Motor neuron (in vitro differentiated cells): ENCODE measurements at places on chromosomes 5 and 9.

GRCh38 chr9:99109522-99109921, 4.6 kb downstream of the TGFBR1 start:
- no peak for ATAC-seq

DNA sequence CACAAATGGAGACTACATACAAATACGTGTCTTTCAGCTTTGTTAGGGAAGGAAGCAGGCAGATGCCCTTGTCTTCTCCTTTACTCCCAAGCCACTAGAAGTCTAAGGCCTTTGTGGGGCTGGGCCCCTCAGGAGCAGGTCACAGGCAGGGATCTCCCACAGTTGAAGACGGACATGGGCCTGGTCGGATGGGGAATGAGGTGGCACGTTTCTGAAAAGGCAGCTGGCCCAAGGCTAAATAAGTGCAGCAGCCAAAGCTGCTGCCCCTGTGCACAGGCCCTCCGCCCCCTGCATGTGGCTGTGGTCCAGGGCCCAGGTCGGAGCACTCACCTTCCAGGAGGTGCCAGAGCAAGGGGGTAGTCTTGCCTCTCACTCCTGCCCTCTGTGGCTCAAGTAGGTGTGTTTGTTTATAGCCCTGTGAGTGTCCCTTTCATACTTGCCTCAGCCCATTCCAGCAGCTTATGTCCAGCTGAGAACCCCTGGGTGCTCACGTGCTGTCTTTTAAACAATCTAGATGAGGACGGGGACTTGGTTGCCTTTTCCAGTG, 1.8 kb downstream of the SQSTM1 start:
- no peak for ATAC-seq

DNA sequence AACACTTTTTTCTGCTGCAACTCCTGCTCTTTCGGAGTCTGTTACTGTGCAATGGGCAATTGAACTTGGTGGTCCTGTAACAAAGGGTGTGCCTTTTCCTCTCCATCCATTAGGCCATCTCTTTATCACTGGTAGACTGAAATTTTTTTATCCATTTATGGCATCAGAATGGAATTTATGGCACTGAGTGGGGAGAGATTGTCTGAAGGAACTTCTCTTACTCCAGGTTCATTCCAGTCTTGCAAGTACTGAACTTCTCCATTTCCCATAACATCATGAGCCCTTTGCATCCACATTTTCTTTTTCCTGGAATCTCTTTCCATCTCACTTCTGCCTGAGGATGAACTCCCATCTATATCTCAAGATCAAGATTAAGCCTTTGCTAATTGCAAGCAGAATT, 10.0 kb downstream of the SLC46A2 start:
- no peak for ATAC-seq

- ATAC-seq: no peak
Observed at GRCh38 chr5:88952344-88952743, 69.4 kb upstream of the MEF2C start.

DNA sequence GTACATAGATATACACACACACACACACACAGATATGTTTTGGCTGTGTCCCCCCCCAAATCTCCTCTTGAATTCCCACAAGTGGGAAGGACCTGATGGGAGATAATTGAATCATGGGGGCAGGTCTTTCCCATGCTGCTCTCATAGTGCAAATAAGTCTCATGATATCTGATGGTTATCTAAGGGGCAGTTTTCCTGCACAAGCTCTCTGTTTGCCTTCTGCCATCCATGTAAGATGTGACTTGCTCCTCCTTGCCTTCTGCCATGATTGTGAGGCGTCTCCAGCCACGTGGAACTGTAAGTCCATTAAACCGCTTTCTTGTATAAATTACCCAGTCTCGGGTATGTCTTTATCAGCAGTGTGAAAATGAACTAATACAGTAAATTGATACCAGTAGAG, 15.9 kb upstream of the ALDOB start:
- ATAC-seq: no peak

- no peak for ATAC-seq
Observed at GRCh38 chr5:5767286-5767928, 344.9 kb downstream of the ICE1 start.

DNA sequence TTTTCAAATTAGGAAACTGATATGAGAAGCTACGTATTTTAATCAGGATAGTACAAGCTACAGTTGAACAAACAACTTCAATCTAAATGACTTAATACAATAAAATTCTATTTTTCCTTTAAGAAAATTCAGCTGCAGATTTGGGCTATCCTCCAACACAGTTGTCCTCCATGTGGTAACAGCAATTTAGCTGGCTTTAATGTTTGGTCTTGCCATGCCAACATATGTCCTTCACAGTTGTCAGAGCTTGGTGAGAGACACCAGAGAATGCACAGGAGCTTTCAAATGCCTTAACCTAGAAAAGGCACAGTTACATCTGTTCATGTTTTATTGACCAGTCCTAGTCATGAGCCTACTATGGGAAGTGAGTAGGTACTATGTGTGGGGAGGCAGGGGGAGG, 10.8 kb downstream of the FAM174A start:
- no peak for ATAC-seq

DNA sequence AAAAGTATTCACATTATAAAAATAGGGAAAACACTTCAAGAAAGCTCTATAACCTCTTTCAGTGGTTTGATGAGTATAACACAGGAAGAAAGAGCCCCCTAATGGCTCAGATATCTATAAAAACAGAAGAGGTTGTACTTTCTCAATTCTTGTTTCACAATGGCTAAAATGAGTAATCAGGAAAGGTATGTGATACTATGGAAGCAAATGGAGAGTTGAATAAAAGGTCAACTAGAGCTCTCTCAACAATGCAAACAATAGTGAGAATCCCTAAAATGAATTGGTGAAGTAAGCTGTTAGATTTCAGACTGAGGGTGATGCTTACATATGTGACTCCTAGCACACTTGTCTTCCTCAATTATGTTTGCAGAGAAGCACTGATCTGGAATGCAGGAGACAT, 584.6 kb upstream of the CDH18 start:
- ATAC-seq: peak; percentile 87

DNA sequence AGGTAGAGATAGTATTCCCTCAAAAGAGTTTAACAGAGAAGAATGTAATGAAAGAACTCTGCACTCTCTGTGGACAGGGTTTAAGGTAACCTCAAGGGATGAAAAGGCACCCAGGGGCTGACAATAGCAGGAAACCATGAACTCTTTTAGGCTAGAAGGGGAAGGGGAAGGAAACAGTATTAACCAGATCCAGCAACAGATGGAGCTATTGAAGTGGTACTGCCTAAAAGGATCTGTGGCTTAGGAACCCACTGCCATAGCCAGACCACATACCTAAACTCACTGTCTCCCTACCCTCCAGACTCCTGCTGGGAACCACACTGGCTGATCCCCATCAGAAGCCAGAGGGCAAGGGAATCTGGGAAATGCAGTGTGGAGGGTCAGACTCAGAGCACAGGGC, 35.5 kb downstream of the PLGRKT start:
- ATAC-seq: no peak

DNA sequence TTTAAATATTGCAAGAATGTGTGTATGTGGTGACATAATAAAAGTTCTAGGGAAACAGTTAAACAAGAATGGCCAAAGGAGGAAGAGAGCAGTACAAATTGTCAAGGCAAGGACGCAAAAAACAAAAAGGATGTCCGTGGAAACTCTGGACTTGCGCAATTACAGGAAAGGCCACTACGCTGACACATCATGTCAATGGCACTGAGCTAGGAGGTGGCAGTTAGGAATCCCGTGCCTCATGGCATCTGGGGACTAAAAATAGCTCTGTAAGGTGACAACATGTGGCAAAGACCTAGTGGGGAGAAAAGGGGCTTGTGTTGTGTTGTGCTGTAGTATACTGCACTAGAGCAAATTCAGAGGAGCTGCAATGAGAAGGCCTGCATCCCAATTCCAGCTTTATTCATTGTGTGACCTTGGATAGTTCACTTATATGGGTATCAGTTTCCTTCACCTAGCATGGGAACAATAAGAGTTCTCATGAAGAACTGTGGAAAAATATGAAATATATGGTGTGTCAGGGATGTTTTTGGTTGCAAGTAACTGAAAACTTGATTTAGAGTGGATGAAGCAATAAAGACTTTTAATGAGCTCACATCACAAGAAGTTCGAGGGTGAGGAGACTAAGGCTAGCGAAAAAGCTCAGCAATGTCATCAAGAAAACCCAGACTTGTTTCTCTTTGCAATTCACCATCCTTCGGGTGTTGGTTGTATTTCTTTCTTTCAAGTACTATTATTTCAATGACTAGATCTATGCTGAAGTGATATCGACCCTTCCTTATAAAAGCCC, 124.1 kb upstream of the STC2 start:
- ATAC-seq: no peak
